Kidney glomerular epithelial cell (primary cell): ENCODE measurements at places on chromosomes 1 and 21.

DNA sequence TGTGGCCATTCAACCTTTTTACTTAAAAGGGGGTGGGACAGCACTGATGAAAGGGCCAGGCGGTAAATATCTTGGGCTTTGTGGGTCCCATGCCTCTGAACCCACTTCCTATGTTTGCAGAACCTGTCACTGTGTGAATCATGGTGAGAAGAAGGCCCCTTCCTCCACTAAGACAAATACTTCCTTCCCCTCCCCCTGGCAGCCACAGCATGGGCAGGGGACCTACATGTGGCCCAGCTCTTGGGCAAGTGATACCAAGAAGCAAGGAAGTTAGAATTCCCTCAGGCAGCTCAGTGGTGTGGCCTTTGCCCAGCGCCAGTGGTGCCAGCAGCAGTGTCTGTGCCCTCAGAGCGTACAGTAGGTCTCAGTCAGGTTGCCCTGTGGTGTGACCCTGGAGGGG, 168.6 kb downstream of the TRIM33 start:
- no peak for DNase-seq

GRCh38 chr1:6093071-6093470, 47.4 kb downstream of the KCNAB2 start:
- DNase-seq: no peak

- DNase-seq: no peak
Measured at GRCh38 chr1:226487921-226488320, 60.6 kb upstream of the STUM start.

DNA sequence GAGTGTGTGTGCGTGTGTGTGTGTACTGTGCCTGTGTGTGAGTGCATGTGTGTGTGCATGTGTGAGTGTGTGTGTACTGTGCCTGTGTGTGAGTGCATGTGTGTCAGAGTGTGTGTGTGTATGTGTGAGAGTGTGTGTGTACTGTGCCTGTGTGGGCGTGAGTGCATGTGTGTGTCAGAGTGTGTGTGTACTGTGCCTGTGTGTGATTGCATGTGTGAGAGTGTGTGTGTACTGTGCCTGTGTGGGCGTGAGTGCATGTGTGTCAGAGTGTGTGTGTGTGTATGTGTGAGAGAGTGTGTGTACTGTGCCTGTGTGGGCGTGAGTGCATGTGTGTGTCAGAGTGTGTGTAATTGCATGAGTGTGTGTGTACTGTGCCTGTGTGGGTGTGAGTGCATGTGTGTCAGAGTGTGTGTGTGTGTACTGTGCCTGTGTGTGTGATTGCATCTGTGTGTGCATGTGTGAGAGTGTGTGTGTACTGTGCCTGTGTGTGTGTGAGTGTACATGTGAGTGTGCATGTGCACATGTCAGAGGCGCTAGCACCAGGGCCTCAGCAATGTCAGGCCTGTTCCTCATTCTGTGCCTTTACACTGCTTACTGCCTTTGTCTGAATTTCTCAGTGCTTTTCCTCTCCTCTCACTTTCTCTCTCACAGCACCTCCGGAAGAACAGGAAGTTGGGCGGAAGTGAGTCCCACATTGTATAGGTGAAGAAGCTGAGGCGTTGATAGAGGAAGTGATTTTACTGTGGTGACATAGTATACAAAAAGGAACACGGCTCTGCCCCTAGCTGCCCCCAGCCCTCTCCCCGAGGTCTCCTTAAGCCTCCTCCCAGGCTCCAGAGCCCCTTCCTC, 4.9 kb downstream of the SLC5A9 start:
- no peak for DNase-seq

DNA sequence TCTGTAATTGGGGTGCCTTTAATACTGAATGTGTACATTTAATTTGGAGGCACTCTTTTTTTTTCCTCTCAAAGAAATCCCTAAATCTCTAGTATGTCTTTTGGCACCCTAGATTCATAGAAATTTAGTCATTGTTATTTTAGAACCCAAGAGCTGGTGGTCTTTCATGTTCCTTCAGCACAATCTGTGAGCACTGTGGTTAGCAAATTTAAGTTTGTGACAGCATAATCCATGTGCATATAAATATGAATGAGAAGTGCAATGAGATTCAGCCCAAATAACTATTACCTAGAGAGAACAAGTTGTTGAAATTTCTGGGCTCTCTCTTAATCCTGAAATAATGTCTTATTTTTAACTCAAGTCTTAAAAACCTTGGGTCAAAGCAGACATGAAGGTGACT, 4.5 kb downstream of the PPP1R8 start:
- DNase-seq: no peak

GRCh38 chr1:201399352-201400126, 415 bp upstream of the LAD1 start:
- no peak for DNase-seq

GRCh38 chr21:30268608-30269197, 14.0 kb downstream of the KRTAP24-1 start:
- no peak for DNase-seq

DNA sequence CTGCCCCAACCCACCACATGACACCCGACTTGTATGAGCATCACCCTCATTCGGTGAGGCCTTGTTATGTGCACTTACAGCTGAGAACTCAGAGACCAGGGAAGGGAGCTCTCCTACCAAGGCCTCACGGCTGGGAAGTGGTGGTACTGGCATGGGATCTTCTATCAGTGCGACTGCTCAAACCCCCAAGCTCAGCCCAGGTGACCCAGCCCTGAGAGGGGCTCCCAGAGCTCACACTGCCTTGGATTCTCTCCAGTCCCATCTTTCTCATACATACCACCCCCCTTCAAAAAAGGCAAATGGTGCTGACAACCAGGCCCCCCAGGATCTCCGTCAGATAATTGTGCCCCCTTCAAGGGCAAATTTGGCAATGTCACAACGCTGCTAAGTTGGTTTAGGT, 777 bp upstream of the PLA2G2F start:
- DNase-seq: no peak

DNA sequence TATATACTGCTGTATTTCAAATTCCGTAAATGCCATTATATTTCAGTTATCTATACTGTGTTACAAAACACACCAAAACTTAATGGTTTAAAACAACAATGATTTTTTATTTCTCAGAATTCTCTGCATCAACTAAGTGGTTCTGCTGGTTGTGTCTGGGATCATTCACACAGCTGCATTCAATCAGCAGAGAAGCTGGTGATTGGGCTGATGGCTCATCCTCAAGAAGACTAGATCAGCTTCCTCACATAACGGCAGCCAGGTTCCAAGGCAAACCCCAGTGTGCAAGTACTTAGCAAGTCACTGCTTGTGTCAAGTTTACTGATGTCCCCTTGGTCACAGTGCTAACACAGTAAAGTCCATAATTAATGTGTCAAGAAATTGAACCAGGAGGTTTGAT, 86.3 kb upstream of the VANGL1 start:
- no peak for DNase-seq

GRCh38 chr1:5936621-5937372, 55.4 kb downstream of the NPHP4 start:
- DNase-seq: no peak

DNA sequence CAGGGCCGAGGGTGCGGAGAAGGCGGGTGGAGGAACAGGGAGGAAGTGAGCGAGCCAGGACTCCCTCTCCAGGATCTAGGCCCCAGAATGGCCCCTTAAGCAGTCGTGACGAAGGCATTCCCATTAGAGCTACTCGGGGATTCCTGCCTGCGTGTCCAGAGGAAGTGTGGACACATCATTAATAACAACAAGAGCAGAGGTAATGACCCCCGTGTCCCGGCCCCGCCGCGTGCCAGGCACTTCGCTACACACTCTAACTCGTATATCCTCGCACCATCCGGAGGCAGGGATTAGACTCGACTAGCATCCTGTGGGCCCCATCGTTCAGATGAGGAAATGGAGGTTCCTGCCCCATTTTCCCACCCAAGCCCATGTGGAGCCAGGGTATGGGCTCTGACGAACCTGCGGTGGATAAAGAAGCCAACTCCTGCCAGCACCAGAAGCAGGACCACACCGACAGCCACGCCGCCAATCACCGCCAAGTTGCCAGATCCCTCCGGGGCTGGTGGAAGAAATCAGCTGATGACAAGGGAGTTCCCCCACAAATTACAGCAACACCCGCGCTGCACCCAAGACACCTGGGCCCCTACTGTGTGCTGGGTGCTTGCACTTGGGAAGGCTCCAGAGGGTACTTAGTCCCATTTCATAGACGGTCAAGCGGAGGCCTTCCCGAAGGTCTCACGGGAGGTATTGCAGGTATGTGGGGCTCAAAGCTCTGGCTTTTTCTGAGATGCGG, 21.6 kb downstream of the EPHA2 start:
- no peak for DNase-seq

DNA sequence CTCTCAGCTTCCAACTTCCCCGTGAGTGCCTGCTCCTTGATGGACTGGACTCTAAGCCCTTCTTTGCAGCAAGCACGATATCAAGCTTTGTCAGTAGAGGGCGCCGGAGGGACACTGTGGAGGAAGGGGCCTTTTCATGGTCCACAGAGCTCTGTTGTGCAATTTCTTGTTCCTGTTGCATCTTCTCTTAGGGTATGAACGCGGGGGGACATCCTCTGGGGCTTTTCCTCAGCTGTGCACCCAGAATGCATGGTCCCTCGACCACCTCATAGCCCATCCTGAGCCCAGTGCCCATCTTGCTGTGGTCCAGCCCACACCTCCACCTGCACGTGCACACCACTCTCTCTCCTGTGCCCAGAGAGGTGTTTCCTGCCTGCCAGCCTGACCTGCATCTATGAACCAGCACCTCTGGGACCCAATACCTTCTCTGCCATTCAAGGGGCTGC, 556.8 kb downstream of the PTPRU start:
- DNase-seq: peak; percentile 75

- no peak for DNase-seq
Measured at GRCh38 chr1:39646232-39647081, 7.0 kb upstream of the HEYL start.

DNA sequence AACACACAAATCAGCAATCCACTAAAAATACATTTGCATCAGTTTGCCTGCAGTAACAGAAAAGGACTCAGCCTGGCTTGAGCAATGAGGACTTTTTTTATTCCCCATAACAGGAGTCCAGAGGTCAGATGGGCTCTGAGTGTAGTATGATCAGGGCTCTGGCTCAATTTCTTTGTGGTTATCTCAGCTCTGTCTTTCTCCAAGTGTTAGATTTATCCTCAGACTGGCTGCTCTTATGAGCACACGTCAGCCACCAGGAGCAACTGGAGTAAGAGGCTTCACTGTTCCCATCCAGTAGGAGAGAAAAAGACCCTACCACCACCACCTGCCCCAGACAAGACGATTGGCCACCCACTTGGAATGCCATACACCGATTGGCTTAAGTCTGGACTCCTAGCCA, 36.2 kb upstream of the KLHDC7A start:
- no peak for DNase-seq
